HepG2 (cell line): ENCODE measurements at places on chromosomes 1 and 21. TPM values are rescaled to one million over a fixed set of nuclear protein-coding genes. Genes with fewer than 3 reads are reported as not detected.

- H3K4me1 ChIP-seq, result peaks cover 85% of the 10 kb centered on the region
- no peaks in the 10 kb centered on the region; the same call in 2 of the 3 replicates for H3K27me3 ChIP-seq
- no peaks in the 10 kb centered on the region for H3K36me3 ChIP-seq
- peak within 1 kb of the TSS; percentile 66 for H3K27ac ChIP-seq
These were observed at the start of gene S100A16 for GRCh38 chr1:153612755-153613331. Gene S100A16, minus strand, starts transcription at chr1:153613137. Its CDS starts 4,986 bp downstream, at chr1:153608151.

DNA sequence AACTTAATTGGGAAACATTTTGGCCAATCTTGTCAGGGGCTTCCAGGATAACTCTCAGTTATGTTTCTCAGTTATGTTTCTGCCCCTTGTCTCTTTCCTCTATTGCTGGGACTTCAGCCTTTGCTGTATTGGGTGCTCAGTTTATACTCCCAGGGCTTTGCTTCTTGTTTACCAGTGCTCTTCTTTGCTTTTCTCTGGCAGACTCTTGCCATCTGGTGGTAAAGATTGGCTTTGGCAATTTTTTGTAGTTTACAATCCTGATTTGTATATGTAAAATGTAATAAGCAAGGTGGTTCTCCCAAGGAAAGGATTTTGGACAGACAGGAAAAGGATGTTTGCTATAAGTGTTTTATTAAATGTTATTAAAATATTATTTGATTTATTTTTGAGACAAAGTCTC, 37.9 kb downstream of the FABP3 start:
- no peaks in the 10 kb centered on the region for H3K4me1 ChIP-seq
- no peaks in the 10 kb centered on the region for H3K27me3 ChIP-seq
- peak; percentile 50 for DNase-seq
- H3K4me3 ChIP-seq, result no peak overlapping the region
- H3K27ac ChIP-seq, result no peak overlapping the region

GRCh38 chr21:39463308-39463707, 11.5 kb downstream of the SH3BGR start:
- H3K4me1 ChIP-seq, result no peaks in the 10 kb centered on the region
- H3K36me3 ChIP-seq, result no peaks in the 10 kb centered on the region
- no peak overlapping the region for H3K4me3 ChIP-seq
- no peak for DNase-seq
- H3K27ac ChIP-seq, result no peak overlapping the region

- H3K27ac ChIP-seq, result peak overlapping the region; percentile 66
- DNase-seq, result no peak
- peaks cover 59% of the 10 kb centered on the region for H3K4me1 ChIP-seq
- H3K27me3 ChIP-seq, result no peaks in the 10 kb centered on the region
- no peaks in the 10 kb centered on the region for H3K36me3 ChIP-seq
- H3K4me3 ChIP-seq, result no peak overlapping the region; the same call in 1 of the 2 replicates
These were observed 1.2 kb upstream of the ADAM15 start for GRCh38 chr1:155049651-155050559.

- no peak overlapping the region for H3K27ac ChIP-seq
- no peaks in the 10 kb centered on the region for H3K36me3 ChIP-seq
- DNase-seq, result no peak
- H3K4me3 ChIP-seq, result no peak overlapping the region
These were observed 183.4 kb downstream of the ZNF281 start for GRCh38 chr1:200226268-200226968.

DNA sequence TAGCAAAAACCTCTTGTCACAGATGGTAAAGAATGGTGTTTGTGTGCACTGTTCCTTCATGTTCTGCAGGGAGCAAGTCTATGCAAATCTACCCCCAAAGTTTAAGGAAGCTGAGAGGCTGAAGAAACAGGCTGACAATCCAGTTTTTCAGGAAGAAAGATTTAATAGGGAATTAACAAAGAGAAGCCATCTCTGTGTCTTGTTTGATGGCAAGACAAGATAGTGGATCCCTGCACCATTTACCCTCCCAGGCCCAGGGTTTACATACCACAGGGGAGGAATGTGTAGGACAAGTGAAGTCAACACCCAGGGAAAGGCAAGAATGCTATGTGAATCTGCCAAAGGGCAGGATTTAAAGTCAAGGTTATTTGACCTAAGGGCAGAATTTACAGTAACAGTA, 48.1 kb upstream of the FNBP1L start:
- no peaks in the 10 kb centered on the region for H3K36me3 ChIP-seq
- H3K4me1 ChIP-seq, result peaks cover 28% of the 10 kb centered on the region
- no peak overlapping the region for H3K27ac ChIP-seq
- H3K27me3 ChIP-seq, result no peaks in the 10 kb centered on the region
- DNase-seq, result peak; percentile 27
- no peak overlapping the region for H3K4me3 ChIP-seq

DNA sequence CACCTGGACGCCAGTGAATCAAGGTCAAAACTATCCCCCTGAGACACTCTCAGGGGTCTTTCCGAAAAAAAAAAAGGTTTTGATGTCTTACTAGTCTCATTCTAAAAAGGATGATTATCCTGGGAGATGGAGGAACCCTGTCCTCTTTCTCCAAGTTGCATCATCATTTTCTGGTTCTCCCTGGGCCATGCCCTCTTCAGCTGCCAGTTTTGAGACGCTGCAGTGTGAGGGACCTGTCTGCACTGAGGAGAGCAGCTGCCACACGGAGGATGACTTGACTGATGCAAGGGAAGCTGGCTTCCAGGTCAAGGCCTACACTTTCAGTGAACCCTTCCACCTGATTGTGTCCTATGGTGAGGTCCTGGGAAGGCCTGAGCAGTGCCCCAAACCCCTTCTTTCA, 3.5 kb downstream of the FCRLA start:
- no peak for DNase-seq
- no peak overlapping the region for H3K4me3 ChIP-seq
- H3K36me3 ChIP-seq, result no peaks in the 10 kb centered on the region
- H3K27ac ChIP-seq, result no peak overlapping the region
- no peaks in the 10 kb centered on the region for H3K4me1 ChIP-seq

GRCh38 chr1:28537457-28538199, 15.3 kb upstream of the TRNAU1AP start:
- H3K4me3 ChIP-seq, result no peak overlapping the region
- no peaks in the 10 kb centered on the region for H3K27me3 ChIP-seq
- DNase-seq, result no peak
- peaks cover 10% of the 10 kb centered on the region; the same call in 1 of the 2 replicates for H3K4me1 ChIP-seq
- peaks cover 43% of the 10 kb centered on the region for H3K36me3 ChIP-seq

GRCh38 chr1:215835951-215836350, 268.8 kb downstream of the KCTD3 start:
- H3K36me3 ChIP-seq, result no peaks in the 10 kb centered on the region
- no peak overlapping the region for H3K27ac ChIP-seq
- DNase-seq, result no peak
- H3K4me1 ChIP-seq, result no peaks in the 10 kb centered on the region
- H3K27me3 ChIP-seq, result no peaks in the 10 kb centered on the region

GRCh38 chr1:81802707-81803430, 2.1 kb downstream of the ADGRL2 start:
- H3K4me1 ChIP-seq, result peaks cover 27% of the 10 kb centered on the region; the same call in 1 of the 2 replicates
- DNase-seq, result no peak
- H3K4me3 ChIP-seq, result peak overlapping the region; percentile 56
- peaks cover 2% of the 10 kb centered on the region; the same call in 1 of the 2 replicates for H3K27me3 ChIP-seq
- no peaks in the 10 kb centered on the region for H3K36me3 ChIP-seq

DNA sequence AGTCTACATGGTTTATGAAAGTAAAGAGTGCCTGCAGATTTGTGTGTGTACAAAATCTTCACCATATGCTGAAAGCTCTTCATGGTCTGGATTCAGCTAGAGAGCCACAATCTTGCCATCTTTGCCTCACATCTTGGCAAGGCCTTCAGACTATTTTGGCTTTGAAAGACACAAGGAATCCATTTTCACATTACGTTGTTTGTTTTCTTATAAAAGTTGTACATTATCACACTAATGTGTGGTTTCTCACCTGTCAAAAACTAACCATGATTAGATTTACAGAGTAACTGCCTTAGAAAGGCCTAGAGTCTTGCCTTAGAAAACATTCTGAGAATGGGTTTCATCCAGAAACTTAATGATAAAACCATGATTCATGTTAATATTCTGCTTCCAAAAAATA, 494.6 kb downstream of the NEGR1 start:
- H3K4me3 ChIP-seq, result no peak overlapping the region
- H3K4me1 ChIP-seq, result no peaks in the 10 kb centered on the region
- H3K27ac ChIP-seq, result no peak overlapping the region
- no peaks in the 10 kb centered on the region for H3K27me3 ChIP-seq
- DNase-seq, result no peak
- H3K36me3 ChIP-seq, result no peaks in the 10 kb centered on the region

DNA sequence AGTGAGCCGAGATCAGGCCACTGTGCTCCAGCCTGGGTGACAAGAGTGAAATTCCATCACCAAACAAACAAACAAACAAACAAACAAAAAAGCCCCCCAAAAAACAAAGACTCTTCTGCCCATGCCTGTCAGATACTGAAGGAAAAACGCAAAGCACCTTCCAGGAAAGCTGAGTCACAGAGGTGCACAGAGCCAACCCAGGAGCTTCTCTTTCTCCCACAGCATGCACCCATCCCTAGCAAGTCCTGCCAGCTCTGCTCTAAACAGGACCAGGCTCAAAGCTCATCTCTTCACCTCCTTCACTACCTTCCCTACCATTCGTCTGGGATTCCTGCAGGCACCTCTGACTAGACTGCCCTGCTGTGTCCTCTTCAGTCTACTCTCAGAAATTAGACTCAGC, 46.5 kb downstream of the ETS2 start:
- no peaks in the 10 kb centered on the region for H3K27me3 ChIP-seq
- H3K27ac ChIP-seq, result no peak overlapping the region
- DNase-seq, result no peak
- peaks cover 48% of the 10 kb centered on the region for H3K4me1 ChIP-seq
- H3K36me3 ChIP-seq, result no peaks in the 10 kb centered on the region

- no peak overlapping the region for H3K27ac ChIP-seq
- peaks cover 13% of the 10 kb centered on the region; the same call in 1 of the 2 replicates for H3K4me1 ChIP-seq
- peaks cover 2% of the 10 kb centered on the region for H3K27me3 ChIP-seq
These were observed 6.9 kb downstream of the PLA2G5 start for GRCh38 chr1:20076710-20077461.

GRCh38 chr1:206435445-206435844, 34.8 kb upstream of the IKBKE start:
- no peaks in the 10 kb centered on the region for H3K27me3 ChIP-seq
- H3K4me3 ChIP-seq, result no peak overlapping the region
- no peaks in the 10 kb centered on the region for H3K4me1 ChIP-seq
- H3K27ac ChIP-seq, result no peak overlapping the region

GRCh38 chr1:162847839-162848453, 13.0 kb downstream of the CCDC190 start:
- no peaks in the 10 kb centered on the region for H3K36me3 ChIP-seq
- H3K27ac ChIP-seq, result no peak overlapping the region
- H3K4me1 ChIP-seq, result no peaks in the 10 kb centered on the region
- no peak overlapping the region for H3K4me3 ChIP-seq
- peak; percentile 62 for DNase-seq

GRCh38 chr1:9927259-9927658, 15.9 kb downstream of the LZIC start:
- H3K4me1 ChIP-seq, result peaks cover 74% of the 10 kb centered on the region
- H3K27me3 ChIP-seq, result no peaks in the 10 kb centered on the region
- peak; percentile 42 for DNase-seq
- no peak overlapping the region for H3K4me3 ChIP-seq
- peak overlapping the region; percentile 51 for H3K27ac ChIP-seq

- H3K27me3 ChIP-seq, result no peaks in the 10 kb centered on the region; the same call in 1 of the 2 replicates
- no peak for DNase-seq
- H3K4me1 ChIP-seq, result peaks cover 56% of the 10 kb centered on the region
- no peak within 1 kb of the TSS for H3K27ac ChIP-seq
- peak within 1 kb of the TSS; percentile 74 for H3K4me3 ChIP-seq
These were observed at the start of gene FBLIM1 for GRCh38 chr1:15758343-15758931. Gene FBLIM1, plus strand, starts transcription at chr1:15758795. Its CDS starts 6,189 bp downstream, at chr1:15764984.

GRCh38 chr21:31612894-31613785, 46.4 kb upstream of the SOD1 start:
- DNase-seq, result no peak
- H3K4me1 ChIP-seq, result no peaks in the 10 kb centered on the region
- H3K27me3 ChIP-seq, result no peaks in the 10 kb centered on the region; the same call in 1 of the 2 replicates
- no peaks in the 10 kb centered on the region for H3K36me3 ChIP-seq
- H3K4me3 ChIP-seq, result no peak overlapping the region

- H3K4me1 ChIP-seq, result peaks cover 10% of the 10 kb centered on the region
- H3K36me3 ChIP-seq, result no peaks in the 10 kb centered on the region
- no peak for DNase-seq
- H3K27me3 ChIP-seq, result no peaks in the 10 kb centered on the region
- no peak overlapping the region for H3K27ac ChIP-seq
These were observed 41.8 kb upstream of the LRRC52 start for GRCh38 chr1:165501970-165502348.

GRCh38 chr1:170510163-170510562, 21.8 kb upstream of the GORAB start:
- no peaks in the 10 kb centered on the region for H3K36me3 ChIP-seq
- no peak for DNase-seq
- no peaks in the 10 kb centered on the region for H3K4me1 ChIP-seq
- H3K27ac ChIP-seq, result no peak overlapping the region
- no peak overlapping the region for H3K4me3 ChIP-seq
- H3K27me3 ChIP-seq, result no peaks in the 10 kb centered on the region

DNA sequence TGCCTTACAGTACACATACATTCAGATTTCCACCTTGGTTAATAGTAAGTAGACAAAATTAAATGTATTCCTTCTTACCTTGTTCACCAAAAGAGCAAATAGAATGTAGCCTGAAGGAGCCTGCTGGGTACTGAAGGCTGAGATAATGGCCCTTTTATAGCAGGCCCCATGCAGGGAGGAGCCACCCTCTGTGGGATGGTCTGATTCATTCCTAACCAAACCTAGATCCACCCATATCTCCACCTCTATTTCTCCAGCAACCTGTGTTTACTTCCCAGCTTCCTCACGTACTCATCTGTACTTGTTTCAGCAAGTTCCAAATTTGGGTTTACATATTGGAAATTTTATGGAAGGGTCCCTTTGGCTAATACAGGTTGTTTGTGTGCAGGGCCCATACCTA, at the start of gene FLG:
Gene FLG (minus strand): TSS at position 129 of the 400 bp plus-strand sequence. CDS start 9,783 bp downstream, outside the sequence.
- H3K27me3 ChIP-seq, result no peaks in the 10 kb centered on the region
- no peak within 1 kb of the TSS for H3K4me3 ChIP-seq
- H3K27ac ChIP-seq, result no peak within 1 kb of the TSS
- no peak for DNase-seq
- H3K36me3 ChIP-seq, result no peaks in the 10 kb centered on the region

DNA sequence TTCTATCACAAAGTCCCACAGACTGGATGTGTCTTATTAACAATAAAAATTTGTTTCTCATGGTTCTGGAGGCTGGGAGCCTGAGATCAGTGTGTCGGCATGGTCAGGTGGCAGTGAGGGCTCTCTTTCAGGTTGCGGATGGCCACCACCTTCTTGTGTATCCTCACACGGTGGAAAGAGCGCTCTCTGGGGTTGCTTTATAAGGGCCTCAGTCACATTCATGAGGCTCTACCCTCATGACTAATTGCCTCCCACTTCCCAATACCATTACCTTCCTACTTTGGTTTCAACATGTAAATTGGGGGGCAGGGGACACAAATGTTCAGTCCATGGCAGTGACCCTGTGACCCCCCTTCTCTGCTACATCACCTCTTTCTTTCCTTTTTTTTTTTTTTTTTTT, 20.7 kb upstream of the MX1 start:
- H3K27ac ChIP-seq, result no peak overlapping the region
- H3K4me3 ChIP-seq, result no peak overlapping the region
- H3K4me1 ChIP-seq, result no peaks in the 10 kb centered on the region

NUAK2 gene
- 1.1 and 1.2 TPM in 2 replicates for total RNA-seq

SSU72 gene
- 63.5 and 67.1 TPM in 2 replicates for total RNA-seq

HOOK1 gene
- 24.2 and 48.0 TPM in 2 replicates for total RNA-seq

TBX19 gene
- 0.18 and 0.31 TPM in 2 replicates for total RNA-seq

ATPAF1 gene
- 66.6 and 82.9 TPM in 2 replicates for total RNA-seq

TNFRSF18 gene
- not detected in 2 replicates for total RNA-seq

FMO5 gene
- 48.2 and 59.5 TPM in 2 replicates for total RNA-seq

OR2AJ1 gene
- not detected in 2 replicates for total RNA-seq

ARMH1 gene
- not detected in 2 replicates for total RNA-seq

MUL1 gene
- 13.5 and 26.5 TPM in 2 replicates for total RNA-seq

SLC25A33 gene
- total RNA-seq, result 48.6 and 50.3 TPM in 2 replicates

TXNIP gene
- total RNA-seq, result 24.4 and 25.4 TPM in 2 replicates

SELENBP1 gene
- total RNA-seq, result 29.0 and 30.2 TPM in 2 replicates

RRP1 gene
- 24.6 and 35.1 TPM in 2 replicates for total RNA-seq

KRTAP7-1 gene
- not detected in 2 replicates for total RNA-seq
